CD4-positive, alpha-beta T cell treated with Interleukin-21 for 1 hour (primary cell): ENCODE measurements at places on chromosomes 7 and 10.
A peak's percentile ranks its signal among the peaks of the same experiment; 100 is the strongest.

- DNase-seq = no peak
These were observed 29.7 kb downstream of the PPP3CB start for GRCh38 chr10:73465978-73466726.

- DNase-seq = no peak
These were observed 62.8 kb upstream of the GJD4 start for GRCh38 chr10:35542303-35542702.

GRCh38 chr10:32151871-32152270, 95.6 kb upstream of the KIF5B start:
- DNase-seq = no peak

DNA sequence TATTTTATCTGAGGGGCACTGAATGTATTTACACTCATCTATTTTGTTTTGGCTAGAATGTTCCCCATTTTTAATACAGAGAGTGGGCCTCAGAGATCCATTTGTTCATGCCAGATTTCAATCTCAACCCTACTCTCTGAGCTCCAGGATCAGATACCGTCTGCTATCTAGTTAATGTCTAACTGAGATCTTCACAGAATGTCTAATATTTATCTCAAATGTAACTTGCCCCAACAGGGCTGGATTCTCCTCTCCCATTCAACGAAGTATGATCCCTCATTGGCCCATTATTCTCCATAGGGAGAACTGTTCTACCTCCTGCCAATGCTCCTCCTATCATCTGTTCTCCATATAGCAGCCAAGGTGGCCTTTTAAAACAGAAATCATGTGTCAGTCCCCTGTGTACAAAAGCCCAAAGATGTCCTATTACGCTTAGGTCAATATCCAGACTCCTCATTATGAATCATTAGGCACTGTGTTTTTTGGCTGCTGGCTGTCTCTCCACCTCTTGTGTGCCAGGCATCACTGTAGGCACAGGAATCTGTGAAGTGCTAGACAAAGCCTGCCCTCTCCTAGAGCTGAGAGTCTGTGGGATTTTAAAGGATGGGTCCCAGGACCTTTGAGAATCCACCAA, 169.3 kb upstream of the AGK start:
- DNase-seq = no peak

- no peak for DNase-seq
These were observed 329.3 kb downstream of the FRMD4A start for GRCh38 chr10:14001298-14002040.

DNA sequence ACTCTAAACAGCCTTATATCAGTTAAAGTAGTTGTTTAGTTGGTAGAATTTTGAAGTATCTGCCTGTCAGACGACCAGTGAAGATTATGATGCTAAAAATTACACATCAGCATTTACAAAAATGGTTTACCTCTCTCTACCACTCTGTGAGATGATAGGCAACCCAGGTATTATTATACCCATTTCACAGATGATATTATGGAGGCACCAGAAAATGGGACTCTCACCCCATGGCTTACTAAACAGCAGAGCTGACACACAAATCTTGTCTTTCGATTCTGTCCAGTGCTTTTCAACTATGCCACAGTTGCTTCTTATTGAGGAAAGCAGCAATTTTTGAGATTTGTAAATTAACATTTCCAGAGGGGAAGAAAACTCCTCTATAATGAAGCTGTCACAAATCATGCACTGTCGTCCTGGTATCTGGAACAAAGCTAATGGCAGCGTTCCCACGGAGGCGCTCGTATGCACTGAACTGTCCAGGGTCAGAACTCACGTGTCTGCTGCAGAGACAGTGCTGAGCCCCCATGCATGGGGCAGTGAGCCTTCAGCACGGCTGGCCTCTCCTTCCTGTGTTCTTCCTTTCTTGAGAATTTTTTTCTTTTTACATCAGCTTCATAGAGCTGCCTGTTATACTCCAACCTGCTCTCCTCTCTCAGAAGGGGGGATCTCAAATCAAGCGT, 381.1 kb downstream of the SDK1 start:
- no peak for DNase-seq

- DNase-seq = peak; percentile 91
These were observed at the start of gene HERC4 for GRCh38 chr10:68074775-68075549. Gene HERC4 (minus strand): TSS chr10:68075283. CDS start chr10:68073108, 2,175 bp downstream.

GRCh38 chr7:121113288-121113687, 124.8 kb downstream of the CPED1 start:
- DNase-seq = no peak

GRCh38 chr7:151056666-151057505, 811 bp downstream of the CDK5 start:
- DNase-seq = no peak
